NCI-H1105 treated with DMSO at 0.1 percent for 48 hours (cell line): ENCODE measurements at places on chromosomes 4 and X.

DNA sequence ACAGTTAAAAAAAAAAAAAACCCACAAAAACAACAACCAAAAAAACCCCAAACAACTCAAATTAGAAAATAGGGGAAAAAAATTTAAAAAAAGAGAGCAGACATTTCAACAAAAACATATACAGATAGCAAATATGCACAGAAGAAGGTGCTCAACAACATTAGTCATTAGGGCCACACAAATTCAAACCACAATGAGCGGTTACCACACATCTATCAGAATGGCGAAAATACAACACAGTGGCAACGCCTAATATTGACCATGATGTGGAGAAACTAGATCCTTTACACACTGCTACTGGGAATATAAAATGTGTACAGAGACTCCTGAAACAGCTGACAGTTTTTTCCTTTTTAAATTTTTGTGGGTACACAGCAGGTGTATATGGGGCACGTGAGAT, 19.4 kb downstream of the LYAR start:
- DNase-seq, result no peak

DNA sequence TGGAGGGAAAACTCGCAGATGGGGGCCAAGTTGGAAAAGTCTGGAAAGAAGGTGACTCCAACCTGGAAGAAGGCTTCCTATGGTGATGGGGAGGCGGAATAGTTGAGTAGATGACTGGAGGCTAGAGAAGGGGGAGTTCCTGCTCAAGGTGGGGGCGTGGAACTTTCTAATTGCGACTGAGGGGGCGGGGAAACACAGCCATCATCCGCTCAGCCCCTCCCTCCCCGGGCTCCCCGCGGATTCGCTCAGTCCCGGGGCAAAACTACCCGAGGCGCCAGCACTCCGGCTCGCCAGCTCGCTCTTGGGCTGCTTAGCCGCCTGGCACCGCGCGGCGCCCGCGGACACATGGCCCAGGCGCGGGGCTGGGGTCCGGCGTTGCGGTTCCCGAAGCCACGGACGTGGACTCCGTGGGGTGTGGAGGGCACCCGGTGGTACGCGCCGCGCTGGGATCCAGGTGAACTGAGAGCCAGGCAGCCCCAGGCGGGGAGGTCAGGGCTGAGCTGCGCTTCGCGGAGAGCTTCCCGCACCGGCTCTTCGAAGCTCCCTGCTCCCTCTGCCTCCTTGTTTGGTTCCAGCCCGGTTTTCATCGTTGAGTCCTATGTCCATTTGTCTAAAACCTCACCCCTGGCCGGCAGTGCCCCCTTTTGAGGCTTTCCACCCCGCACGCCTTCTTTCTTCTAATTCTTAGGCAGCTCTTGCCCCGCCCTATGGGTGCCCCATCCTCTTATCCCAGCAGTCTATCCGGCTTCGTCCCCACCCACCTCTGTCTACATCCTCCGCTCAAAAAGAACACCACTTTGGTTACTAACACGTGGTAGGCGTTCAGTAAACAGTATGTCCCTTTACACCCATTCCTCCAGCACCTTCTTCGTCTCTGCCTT, 38.9 kb downstream of the STARD8 start:
- DNase-seq, result no peak

GRCh38 chrX:63350465-63350877, 661 bp downstream of the SPIN4 start:
- peak; percentile 58 for DNase-seq

- DNase-seq, result no peak
Measured at GRCh38 chr4:23728971-23729370, 160.9 kb downstream of the PPARGC1A start.

- no peak for DNase-seq
Measured at GRCh38 chrX:42720209-42720608, 57.8 kb downstream of the PPP1R2C start.

GRCh38 chr4:26067035-26067434, 153.0 kb downstream of the SMIM20 start:
- DNase-seq, result no peak

- DNase-seq, result no peak
Measured at GRCh38 chrX:45710081-45710801, 509.6 kb upstream of the DIPK2B start.

GRCh38 chr4:93659629-93660028, 168.9 kb upstream of the ATOH1 start:
- no peak for DNase-seq

DNA sequence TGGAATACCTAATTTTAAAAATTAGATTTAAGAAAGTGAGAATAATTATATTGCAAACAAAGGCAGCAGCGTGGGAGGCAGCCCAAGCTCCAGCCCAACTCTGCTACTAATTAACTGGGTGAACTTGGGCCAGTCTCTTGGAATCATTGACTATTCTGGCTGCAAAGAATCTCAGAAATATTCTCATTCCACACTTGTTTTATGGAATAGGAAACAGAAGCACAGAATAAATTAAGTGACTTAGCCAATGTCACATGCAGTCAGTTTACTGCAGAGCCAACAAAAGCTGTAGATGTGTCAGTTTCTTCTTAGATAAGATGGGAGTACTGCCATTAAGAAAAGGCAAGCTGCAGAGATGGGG, 132.6 kb upstream of the FAM9B start:
- DNase-seq, result no peak

DNA sequence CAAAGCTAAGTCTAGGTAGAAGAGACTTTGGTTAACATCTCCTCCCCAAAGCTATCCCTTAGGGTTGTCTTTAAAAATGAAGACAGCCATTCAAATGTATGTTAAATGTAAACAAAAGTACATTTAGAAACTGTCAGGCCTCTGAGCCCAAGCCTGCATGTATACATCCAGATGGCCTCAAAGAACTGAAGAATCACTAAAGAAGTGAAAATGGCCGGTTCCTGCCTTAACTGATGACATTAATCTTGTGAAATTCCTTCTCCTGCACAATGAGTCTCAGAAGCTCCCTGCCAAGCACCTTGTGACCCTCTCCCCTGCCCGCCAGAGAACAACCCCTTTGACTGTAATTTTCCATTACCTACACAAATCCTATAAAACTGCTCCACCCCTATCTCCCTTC, 377.9 kb downstream of the FAM133A start:
- no peak for DNase-seq

DNA sequence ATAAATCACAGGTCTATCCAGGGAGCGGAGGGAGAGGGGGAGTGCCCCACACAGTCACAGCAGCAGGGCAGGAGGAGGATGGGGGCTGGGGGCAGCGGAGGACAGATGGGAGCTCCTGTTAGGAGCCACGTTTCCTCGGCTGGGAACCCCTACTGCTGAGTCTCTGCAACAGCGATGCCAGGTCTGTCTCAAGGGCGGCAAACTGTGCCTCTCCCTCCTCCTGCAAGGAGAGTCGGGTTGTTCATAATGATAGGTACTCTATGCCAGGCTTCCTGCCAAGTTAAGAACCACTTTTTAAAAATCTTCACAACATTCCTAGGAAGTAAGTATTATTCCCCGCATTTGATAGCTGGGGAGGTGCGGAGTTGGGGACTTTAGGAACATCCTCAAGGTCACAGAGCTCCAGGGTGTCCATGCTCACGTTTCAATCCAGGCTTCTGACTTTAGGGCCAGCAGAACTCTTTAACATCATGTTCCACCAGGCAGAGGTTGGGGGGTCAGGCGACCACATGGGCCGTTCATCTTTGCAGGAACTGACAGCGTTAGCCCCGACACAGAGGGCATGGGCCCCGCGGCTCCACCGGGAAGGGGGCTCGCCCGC, 98.3 kb upstream of the MAML3 start:
- peak; percentile 70 for DNase-seq

DNA sequence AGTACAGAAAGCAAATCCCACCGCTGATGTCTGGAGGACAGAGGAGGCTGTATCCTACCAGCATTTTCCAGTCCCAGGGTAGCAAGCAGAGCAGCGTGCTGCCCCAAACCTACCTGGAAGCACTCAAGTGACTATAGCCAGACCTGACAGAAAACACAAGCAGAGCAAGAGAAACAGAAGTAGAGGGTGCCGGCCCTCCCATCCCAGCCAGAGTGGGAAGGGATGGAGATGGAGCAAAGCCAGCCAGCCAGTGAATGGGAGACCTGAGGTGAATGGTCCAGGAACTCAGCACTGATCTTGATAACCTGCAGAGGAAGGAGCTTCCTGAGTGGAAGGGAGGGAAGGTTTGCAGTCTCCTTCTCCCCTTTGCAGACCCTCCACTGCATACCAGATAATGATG, 185.2 kb downstream of the MAML3 start:
- DNase-seq, result no peak

- peak; percentile 48 for DNase-seq
Measured at GRCh38 chr4:13706120-13706519, 78.6 kb upstream of the BOD1L1 start.

DNA sequence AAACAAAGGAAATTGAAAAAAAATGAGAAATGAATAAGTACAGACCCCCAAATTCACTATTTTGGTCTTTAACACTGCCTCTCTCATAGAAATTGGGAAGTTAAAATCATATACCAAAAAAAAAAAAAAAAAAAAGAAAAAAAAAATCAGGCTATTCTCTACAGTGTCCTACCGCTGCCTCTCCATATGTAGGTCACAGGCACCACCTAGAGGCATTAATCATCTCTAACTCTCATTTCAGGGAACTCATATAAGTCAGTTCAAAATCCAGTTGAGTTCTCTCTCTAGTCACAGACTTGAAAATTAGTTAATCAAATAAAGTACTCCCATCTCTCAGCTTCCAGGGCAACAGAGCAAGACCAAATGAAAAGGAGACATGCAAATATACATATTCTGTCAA, 47.9 kb downstream of the COX18 start:
- DNase-seq, result peak; percentile 19

DNA sequence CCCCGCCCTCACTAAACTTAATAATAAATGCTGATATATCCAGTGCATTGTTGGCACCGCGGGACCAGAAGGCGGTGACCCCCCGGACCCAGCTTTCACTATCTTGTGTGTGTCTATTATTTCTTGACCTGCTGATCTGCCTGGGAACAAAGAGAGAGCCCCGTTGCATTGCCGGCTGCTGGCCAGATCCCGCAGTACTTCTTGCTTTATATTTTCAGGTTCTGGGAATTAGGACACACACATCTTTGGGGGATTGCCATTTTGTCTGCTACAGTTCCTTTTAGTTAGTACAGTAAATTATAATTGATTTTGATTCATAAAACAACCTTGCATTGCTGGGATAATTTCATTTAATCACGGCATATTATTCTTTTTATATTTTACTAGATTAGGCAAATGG, 2.2 kb upstream of the RTL8B start:
- no peak for DNase-seq

DNA sequence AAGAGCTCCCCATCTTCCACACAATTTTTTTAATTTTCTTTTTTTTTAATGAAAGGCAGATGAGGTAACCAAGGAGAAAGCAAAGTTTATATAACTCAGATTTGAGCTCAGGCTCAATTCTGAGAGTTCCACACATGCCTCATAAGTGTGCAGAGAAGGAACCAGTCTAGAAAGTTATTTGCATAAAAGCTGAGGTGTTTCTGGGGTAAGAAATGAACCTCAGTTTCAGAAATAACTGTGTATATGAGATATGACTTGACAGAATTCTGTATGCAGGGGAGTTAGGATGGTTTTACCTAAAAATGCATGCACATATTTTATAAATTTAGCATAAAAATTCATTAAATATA, 51.3 kb downstream of the DTHD1 start:
- DNase-seq, result no peak

DNA sequence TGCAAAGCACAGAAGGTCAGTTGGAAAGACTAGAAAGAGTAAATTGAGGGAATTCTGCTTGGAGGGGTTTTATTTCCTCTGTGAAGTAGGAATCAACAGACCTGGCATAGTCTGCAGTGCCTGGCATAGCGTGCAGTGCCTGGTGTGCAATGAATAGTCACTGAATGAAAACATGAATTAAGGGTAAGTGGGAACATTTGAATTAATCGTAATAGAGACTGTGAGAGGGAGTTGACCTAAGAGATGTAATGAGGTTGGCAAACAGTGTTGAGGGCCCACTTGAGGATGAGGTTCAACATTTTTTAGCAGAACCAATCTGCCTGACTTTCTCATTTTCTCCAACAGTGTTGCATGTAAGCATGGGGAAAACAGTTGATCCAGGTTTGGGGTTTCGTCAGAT, 377.2 kb upstream of the FTHL17 start:
- no peak for DNase-seq

- peak; percentile 13 for DNase-seq
Measured at GRCh38 chrX:129984111-129984958, 1.9 kb downstream of the BCORL1 start.

DNA sequence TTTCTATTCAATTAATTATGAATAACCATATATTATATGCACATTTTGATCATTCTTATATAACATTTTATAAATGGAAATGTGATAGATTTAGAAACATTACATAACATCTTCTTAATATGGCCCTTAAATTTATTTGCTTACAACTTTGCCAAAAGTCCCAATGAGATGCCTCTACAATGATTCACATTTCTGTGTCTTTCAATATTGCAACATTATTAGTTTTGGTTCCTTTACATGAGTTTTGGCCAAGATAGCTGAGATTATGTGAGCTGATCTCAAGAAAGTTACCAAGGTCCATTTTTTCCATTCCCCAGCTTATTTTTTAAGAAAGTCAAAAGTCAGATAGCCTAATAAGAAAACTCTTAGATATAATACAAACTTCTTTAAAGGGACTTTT, 361.2 kb downstream of the PCDH7 start:
- DNase-seq, result no peak

DNA sequence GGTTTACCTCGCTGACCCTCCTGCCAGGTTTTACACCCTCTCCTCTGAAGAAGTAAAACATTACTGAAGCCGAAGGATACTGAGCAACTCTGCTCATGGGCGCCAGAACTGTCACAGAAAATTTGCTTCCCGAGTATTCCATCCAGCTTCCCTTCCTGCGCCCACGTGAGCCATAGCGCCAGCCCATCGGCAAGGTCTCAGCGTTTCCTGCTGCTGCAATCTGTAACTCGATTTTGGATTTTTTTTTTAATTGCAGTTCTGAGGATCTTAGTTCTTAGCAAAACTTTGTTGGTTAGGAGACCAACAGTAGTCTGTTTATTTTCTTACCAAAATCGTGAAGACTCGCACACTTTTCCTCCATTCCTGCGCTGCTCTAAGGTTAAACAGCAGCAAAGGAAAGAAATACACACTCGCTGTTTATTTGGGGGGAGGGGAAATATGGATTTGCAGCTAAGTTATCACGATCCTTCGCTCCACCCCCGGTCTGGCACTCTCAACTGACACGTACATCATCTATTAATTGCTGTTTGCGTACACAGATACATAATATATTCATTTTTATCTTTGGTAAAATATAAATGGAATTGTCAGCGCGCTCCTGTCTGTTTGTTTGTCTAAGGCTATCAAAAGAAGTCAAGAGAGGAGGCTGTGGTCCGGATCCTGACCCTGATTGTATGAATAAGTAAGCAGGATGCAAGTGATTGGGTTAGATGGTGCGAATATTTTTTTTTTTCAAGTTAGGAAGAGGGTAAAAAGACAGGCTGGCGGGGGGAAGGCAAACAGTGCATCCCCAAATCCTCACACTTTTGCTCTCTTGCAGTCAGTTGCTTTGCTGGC, at the start of gene TLL1:
TLL1 (plus strand) TSS at position 777 of the 837 bp plus-strand sequence. CDS start 668 bp downstream, outside the sequence.
- peak; percentile 52 for DNase-seq

- no peak for DNase-seq
Measured at GRCh38 chr4:8041172-8041571, 101.5 kb upstream of the AFAP1 start.

GRCh38 chrX:84144281-84144680, 43.7 kb downstream of the RPS6KA6 start:
- no peak for DNase-seq
